Peyer's patch (tissue), 4 donors: ENCODE measurements at places on chromosomes 7 and 10. TPM values are rescaled to one million over a fixed set of nuclear protein-coding genes. Genes with fewer than 3 reads are reported as not detected.

ENKUR gene
- total RNA-seq = not detected

DNA sequence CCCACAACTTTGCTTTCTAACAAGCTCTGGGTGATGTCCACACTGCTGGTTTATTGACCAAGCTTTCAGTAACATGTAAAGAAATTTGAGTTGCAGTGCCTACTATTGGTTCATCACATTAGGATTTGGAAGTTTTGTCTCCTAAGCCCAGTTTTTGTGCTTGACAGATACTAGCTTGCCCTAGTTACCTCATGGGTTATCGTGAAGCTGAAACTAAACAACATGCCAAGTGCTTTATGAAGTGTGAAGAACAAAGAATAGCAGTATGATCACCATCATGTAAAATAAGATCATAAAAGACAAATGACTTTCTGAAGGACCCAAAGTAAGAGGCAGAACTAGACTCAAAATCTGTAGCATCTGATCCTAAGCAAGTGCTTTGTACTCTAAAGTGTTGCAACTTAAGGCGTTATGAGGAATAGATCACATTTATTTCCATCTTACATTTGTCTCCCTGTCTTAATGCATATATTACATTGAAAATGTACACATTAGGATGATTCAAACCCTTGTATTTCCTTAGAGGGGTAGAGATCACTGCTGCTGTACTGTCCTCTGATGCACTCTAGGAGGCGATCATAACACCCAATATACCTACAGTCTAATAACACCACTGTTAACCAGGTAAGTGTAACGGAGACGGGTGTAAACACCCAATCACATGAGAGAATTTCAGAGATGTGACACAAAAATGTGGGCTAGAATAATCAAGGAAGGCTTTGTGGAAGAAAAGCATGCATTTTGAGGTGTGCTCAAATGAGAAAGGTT, 71.3 kb downstream of the NRCAM start:
- no peaks in the 10 kb centered on the region for H3K4me1 ChIP-seq
- H3K4me3 ChIP-seq = no peak overlapping the region
- no peak overlapping the region for H3K27ac ChIP-seq

GPER1 gene
- total RNA-seq = 1.3 TPM

EEPD1 gene
- 46.3 TPM for total RNA-seq

PTF1A gene
- total RNA-seq = not detected

GRCh38 chr10:1809139-1809741, 71.9 kb upstream of the ADARB2 start:
- no peaks in the 10 kb centered on the region for H3K36me3 ChIP-seq
- no peak overlapping the region for H3K27ac ChIP-seq
- H3K4me3 ChIP-seq = no peak overlapping the region

DNA sequence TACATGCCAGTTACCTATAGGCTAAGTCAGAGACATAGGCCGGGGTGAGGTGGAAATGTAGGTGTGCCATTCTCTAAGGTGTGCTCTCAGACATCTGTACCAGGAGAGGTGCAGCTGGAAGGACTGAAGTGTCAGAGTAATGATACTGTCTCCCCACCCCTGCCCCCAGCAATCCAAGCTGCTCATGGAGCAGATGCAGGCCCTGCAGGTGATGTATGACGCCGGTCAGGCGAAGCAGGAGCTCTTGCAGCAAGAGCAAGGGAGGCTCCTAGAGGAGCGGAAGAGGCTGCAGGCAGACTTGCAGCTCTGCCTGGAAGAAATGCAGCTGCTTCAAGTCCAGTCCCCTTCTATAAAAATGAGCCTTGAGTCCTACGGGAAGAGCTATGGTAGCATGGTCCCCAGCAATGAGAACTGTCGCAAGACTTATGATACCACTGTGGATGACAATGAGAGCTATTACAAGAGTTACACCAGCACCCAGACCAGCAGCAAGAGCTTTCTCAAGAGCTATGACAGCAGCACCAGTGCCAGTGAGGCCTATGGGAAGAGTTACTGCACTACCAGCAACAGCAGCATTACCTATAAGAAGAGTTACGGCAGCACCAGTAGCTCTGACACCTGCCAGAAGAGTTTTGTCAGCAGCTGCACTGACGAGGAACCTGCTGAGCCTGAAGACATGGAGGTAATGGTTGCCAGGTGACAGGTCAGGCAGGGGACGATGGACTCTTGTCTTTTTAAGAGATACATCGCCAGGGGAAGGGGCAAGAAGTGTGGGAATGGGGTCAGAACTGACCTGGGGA, 18.4 kb upstream of the FLNC start:
- H3K36me3 ChIP-seq = no peaks in the 10 kb centered on the region
- H3K27me3 ChIP-seq = no peaks in the 10 kb centered on the region
- no peaks in the 10 kb centered on the region for H3K4me1 ChIP-seq
- DNase-seq = no peak
- no peak overlapping the region for H3K4me3 ChIP-seq

NYAP1 gene
- total RNA-seq = not detected

DNA sequence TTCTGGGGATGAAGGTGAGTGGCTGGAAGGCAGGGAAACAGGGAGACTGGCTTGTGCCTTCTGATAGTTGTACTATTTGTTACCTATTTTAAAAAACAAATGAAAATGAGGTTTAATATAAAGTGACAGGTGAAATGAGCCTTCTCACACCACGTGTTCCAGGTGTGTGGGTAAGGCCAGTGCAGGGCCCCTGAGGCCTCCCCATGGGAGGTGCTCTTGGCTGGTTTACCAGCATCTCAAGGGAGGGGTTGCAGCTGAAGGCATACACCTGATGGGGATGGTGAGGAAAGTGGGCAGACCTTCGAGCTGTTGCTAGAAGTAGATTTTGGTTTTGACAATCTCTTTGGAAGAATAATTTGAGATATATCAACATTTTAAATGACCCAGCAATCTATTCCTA, 103.6 kb downstream of the ARHGAP22 start:
- no peaks in the 10 kb centered on the region for H3K36me3 ChIP-seq
- no peak overlapping the region for H3K4me3 ChIP-seq
- no peaks in the 10 kb centered on the region for H3K4me1 ChIP-seq
- H3K27ac ChIP-seq = no peak overlapping the region
- no peaks in the 10 kb centered on the region for H3K27me3 ChIP-seq
- DNase-seq = no peak

DNA sequence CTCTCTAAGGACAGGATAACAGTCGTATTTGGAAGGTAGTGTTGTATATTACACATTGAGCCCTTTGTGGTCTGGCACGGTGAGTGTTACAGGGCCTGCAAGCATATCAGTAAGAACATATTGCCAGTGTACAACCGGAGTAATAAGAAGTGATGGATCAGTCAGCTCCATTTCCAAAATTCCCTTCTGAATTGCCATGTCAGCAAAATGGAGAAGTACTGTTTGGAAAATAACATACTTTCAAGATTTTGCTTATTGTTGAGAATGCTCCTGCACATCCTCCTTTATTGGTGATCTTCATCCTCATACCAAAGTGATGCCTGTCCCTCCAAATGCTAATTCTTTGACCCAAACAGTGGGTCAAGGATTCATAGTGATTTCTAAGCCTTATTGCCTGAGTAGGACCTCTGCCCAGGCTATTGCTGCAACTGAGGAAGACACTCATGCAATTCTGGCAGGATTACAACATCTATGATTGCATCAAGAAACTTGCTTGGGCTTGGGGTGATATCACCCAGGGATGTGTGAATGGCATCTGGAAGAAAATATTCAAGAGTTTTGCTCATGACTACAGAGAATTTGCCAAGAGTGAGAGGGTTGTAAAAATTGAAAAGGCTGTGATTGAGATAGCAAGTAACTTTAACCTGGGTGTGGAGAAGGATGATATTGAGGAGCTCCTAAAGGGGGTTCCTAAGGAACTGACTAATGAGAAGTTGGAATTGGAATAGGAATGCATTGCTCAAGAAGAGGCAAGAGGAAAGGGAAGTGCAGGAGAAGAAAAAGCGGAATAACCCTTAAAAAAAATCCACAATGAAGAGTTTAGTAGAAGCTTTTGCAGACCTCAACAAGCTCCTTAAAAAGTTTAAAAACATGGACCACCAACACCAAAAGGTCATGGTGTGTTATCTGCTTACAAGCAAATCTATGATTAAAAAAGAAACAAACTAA, 452.2 kb upstream of the SORCS1 start:
- H3K27ac ChIP-seq = no peak overlapping the region
- no peak for DNase-seq
- no peaks in the 10 kb centered on the region for H3K36me3 ChIP-seq
- no peaks in the 10 kb centered on the region for H3K4me1 ChIP-seq
- no peaks in the 10 kb centered on the region for H3K27me3 ChIP-seq

GJD4 gene
- total RNA-seq = not detected

- H3K4me3 ChIP-seq = no peak overlapping the region
- no peaks in the 10 kb centered on the region for H3K27me3 ChIP-seq
- no peaks in the 10 kb centered on the region for H3K4me1 ChIP-seq
Measured at GRCh38 chr7:150856303-150857275, 4.3 kb downstream of the AOC1 start.

CDC123 gene
- 61.3 TPM for total RNA-seq

GRCh38 chr10:76880931-76881330, 756.7 kb downstream of the KCNMA1 start:
- H3K4me3 ChIP-seq = no peak overlapping the region
- DNase-seq = no peak
- H3K27ac ChIP-seq = no peak overlapping the region
- H3K27me3 ChIP-seq = no peaks in the 10 kb centered on the region

ADAP1 gene
- 102 TPM for total RNA-seq

SORBS1 gene
- 47.1 TPM for total RNA-seq

BTBD16 gene
- total RNA-seq = not detected

DNA sequence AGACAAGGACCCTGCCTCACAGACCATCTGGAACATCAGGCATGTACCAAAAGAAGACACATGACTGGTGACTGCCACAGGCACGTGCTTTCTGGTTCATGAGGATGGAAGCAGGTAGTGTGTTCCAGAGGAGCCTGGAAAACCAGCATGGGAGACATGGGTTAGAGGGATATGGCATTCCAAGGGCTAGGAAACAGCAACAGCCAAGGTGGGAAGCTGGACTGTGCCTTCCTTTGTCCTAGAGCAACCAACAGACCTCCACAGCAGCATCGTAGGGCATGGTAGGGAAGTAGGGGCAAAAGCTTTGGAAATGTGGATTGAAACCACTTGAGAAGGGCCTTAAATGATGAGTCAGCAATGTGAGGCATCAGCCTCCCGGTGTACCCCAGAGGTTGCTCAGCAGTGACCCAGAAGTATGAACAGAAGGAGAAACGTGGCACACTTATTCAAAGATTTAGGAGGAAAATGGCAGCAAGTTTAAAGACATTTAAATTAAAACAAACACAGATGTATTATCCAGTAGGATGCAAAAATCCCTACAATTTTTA, 51.0 kb downstream of the PRLHR start:
- no peak overlapping the region for H3K27ac ChIP-seq
- H3K36me3 ChIP-seq = no peaks in the 10 kb centered on the region
- H3K27me3 ChIP-seq = no peaks in the 10 kb centered on the region

PROSER2 gene
- 3.5 TPM for total RNA-seq

DNA sequence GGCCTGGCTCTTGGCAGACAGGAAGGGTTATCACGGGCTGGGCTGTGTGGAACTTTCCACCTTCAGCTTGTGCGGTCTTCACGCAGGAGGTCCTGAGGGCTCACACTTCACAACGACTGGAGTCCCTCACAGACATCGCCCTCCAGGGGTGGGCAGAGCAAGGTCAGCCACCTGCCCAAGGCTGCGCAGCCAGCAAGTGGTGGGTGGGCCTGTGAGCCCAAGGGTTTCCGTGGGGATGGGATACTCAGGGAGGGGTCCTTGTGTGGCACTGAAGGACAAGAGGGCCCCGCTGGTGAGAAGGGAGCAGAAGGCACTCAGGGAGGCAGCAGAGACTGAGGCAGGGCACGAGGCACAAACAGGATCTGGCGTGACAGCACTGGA, 22.0 kb downstream of the PDIA4 start:
- no peaks in the 10 kb centered on the region for H3K4me1 ChIP-seq
- no peak overlapping the region for H3K4me3 ChIP-seq
- no peak overlapping the region for H3K27ac ChIP-seq
- H3K36me3 ChIP-seq = no peaks in the 10 kb centered on the region
- no peak for DNase-seq

DNA sequence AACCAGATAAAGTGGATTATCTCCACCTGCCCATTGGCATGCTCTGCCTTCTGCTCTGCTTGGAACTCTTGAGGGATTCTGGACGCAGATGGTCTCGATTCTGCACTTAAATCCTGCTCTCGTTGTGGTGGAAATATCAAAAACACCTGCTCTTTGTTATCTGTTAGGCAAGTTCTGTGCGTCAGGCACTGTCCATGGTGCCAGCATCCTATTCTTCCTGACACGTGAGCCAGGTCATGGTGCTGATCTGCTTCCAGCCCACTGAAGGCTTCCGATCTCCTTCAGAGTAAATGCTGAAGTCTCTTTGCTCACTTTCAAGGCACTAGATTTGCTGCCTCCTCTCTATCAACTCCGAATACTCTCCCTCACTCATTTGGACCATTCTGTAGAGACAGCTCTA, 505.6 kb downstream of the HTR7 start:
- no peak overlapping the region for H3K4me3 ChIP-seq
- DNase-seq = no peak
- no peaks in the 10 kb centered on the region for H3K36me3 ChIP-seq
- H3K4me1 ChIP-seq = no peaks in the 10 kb centered on the region

- peak overlapping the region; percentile 72 for H3K27ac ChIP-seq
- H3K36me3 ChIP-seq = no peaks in the 10 kb centered on the region
- peak overlapping the region; percentile 14 for H3K4me3 ChIP-seq
- no peaks in the 10 kb centered on the region for H3K27me3 ChIP-seq
- DNase-seq = no peak
- H3K4me1 ChIP-seq = no peaks in the 10 kb centered on the region
Measured at GRCh38 chr7:142112086-142112485, 568 bp downstream of the MGAM2 start.

- H3K36me3 ChIP-seq = no peaks in the 10 kb centered on the region
- peaks cover 36% of the 10 kb centered on the region for H3K4me1 ChIP-seq
- H3K27ac ChIP-seq = no peak overlapping the region
- no peak for DNase-seq
- H3K4me3 ChIP-seq = no peak overlapping the region
- H3K27me3 ChIP-seq = no peaks in the 10 kb centered on the region
Measured at GRCh38 chr7:325051-325798, 35.3 kb downstream of the FOXL3 start.

COL1A2 gene
- total RNA-seq = 28.0 TPM

DNA sequence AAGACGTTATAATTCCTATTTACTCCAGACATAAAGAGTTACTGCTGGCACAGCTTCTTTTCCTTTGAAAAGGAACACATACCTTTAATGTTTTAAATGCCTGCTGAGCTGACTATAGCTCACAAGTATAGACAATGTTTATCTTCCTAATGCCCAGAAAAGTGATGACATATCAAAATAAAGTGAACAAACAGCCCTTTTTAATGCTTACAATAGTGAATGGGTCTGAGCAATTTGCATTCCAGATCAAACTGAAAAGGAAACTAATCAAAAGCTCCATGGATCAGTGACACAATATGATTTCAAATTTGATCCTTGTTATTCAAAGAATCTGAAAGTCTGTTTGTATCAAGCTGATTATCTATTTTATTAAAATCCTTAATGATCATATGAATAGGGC, 233.6 kb upstream of the SEMA3E start:
- no peaks in the 10 kb centered on the region for H3K36me3 ChIP-seq
- no peaks in the 10 kb centered on the region for H3K27me3 ChIP-seq
- H3K4me1 ChIP-seq = no peaks in the 10 kb centered on the region
- no peak overlapping the region for H3K4me3 ChIP-seq

PKD2L1 gene
- not detected for total RNA-seq

DNA sequence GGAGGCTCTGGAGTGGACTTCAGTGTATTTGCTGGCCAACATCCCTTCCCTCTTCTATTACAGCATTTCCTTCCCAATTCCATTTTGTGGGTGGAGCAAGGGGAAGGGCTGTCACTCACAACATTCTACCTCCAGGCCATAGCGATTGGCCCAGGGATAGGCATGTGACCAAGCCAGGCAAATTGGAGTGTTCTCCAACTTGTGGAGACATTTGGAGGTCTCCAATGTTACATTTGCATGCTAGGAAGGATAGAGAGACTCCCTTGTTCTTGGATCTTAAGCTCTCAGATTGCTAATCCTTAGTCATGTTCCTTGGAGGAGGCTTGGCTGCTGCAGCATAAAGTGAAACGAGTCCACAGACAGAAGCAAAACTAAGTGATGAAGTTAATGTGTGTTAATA, 95.6 kb upstream of the KIF5B start:
- no peak for DNase-seq
